Activated CD4-positive, alpha-beta memory T cell treated with anti-CD3 and anti-CD28 coated beads, Interleukin-2, amount 10 ng/mL, durations not matched to agents 7 days and 5 days (primary cell): ENCODE measurements at places on chromosomes 5 and 9. TPM values are rescaled to one million over a fixed set of nuclear protein-coding genes. Genes with fewer than 3 reads are reported as not detected.

ZNF883 gene
- not detected for total RNA-seq

GRAMD2B gene
- total RNA-seq, result 4.6 TPM

DNA sequence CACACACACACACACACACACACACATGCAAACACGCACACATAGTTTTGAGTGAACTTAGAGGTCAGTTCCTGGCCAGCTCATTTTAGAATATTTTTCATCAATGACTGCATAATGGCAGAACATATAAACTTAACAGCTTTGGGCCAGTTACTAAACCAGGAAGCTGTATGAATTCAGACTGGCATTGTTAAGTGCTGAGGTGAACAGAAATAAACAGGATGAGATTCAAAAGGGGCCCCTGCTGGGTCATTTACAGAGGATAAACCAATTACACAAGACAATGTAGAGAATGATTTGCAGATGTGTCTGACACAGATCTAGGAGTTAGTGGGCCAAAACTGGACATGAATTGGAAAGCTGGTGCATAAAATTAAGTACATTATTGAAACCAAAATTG, 44.6 kb downstream of the MARCHF11 start:
- H3K27ac ChIP-seq, result no peak overlapping the region
- DNase-seq, result no peak
- no peaks in the 10 kb centered on the region for H3K4me1 ChIP-seq
- H3K4me3 ChIP-seq, result no peak overlapping the region
- H3K27me3 ChIP-seq, result no peaks in the 10 kb centered on the region

- H3K27me3 ChIP-seq, result peaks cover 3% of the 10 kb centered on the region
- no peaks in the 10 kb centered on the region for H3K36me3 ChIP-seq
- no peak for DNase-seq
Measured at GRCh38 chr5:16712178-16712577, 95.4 kb upstream of the RETREG1 start.

DNA sequence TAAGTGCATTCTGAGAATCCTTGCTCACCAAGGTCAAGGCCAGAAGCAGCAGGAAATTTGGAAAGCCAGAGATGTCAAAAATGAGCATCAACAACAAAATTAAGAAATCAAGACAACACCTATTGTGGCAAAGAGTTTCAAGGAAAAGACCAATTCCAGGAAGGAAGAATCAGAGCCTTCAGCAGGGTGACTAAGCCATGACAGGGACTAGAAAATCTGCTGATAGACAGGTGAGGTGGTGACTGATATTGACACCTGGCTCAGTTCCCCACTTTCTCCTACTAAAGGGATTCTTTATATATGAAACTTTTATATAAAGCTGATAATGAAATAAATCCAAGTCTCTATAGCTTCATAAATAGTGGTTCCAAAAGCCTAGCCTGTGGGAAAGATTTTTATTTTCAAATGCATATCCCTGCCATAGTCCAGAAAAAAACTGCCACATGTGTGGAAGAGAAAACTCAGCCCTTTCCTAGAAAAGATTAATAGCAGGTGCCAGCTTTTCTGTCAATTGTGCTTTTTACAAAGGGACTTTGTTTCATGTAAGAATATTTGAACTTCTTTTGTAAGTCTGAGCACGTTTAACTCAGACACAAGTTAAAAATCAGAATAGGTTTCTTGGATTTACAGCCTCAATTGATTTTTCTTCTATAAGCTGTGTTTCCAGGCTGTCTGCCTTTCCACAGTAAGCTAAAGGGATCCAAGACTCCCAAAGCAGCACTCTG, 81.1 kb upstream of the GRAMD2B start:
- DNase-seq, result no peak
- no peaks in the 10 kb centered on the region for H3K4me1 ChIP-seq
- no peaks in the 10 kb centered on the region for H3K36me3 ChIP-seq
- no peak overlapping the region for H3K4me3 ChIP-seq
- peaks cover 27% of the 10 kb centered on the region for H3K27me3 ChIP-seq
- H3K27ac ChIP-seq, result no peak overlapping the region

DNA sequence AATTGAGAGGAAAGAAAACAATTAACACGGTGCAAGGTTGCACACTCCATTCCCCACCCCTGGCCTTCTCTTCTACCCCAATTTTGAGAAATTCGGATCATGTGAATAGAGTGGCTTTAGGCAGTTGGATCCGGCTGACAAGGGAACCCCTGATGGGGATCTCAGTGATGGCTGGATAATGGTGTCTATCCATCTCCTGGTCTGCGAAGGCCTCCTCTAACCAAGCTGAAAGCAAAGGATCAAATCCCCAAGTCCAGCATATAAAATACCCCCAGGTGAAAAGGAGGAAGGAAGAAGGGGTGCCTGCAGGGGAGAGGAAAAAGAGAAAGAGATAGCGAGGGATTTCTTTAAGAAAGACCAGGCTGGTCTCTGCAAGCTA, 16.0 kb downstream of the NR2F1 start:
- no peak overlapping the region for H3K4me3 ChIP-seq
- peaks cover 44% of the 10 kb centered on the region for H3K27me3 ChIP-seq
- peaks cover 7% of the 10 kb centered on the region for H3K4me1 ChIP-seq

DNA sequence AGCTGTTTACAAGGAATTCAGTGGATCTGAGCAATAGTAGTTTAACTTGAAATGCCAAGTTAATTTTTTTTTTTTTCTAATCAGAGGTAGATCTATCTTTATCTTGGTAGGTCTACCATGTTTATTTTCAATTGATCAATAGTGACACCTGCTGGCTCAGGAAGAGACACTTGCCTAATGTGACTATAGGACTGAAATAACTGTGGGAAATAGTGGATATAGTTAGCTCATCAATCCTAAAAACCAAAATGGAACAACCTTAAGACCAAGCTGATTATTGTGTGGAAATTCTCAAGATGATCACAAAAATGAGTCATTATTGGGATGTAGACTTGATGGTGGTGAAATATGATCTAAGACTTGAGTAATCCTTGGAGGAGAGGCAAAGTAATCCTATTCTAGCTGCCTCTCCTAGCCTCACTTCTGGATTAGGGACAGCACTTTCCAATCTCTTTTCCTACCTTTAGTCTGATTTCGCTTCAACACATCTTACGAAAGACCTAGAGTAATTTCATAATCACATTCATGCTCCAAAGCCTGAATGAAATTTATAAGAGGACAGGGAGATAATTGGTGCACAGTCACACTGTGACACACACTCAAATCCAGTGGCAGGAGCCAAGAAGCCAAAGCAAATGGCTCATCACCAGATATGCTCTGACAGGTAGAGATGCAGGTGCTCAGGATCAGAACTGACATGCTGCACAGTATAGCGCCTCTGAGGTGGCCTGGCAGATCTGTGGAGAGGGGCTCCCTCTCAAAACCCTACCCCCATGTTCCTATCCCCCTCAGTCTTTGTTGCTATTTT, 156.3 kb downstream of the HMHB1 start:
- no peak overlapping the region for H3K4me3 ChIP-seq
- H3K36me3 ChIP-seq, result no peaks in the 10 kb centered on the region
- no peaks in the 10 kb centered on the region for H3K4me1 ChIP-seq
- H3K27ac ChIP-seq, result no peak overlapping the region

PDE8B gene
- total RNA-seq, result 0.05 TPM

LCN1 gene
- not detected for total RNA-seq

PLK2 gene
- total RNA-seq, result 4.2 TPM

DNAI1 gene
- total RNA-seq, result not detected

GRCh38 chr5:146660376-146660960, 144.5 kb upstream of the GPR151 start:
- no peaks in the 10 kb centered on the region for H3K4me1 ChIP-seq
- no peaks in the 10 kb centered on the region for H3K27me3 ChIP-seq
- DNase-seq, result no peak
- H3K27ac ChIP-seq, result no peak overlapping the region
- no peaks in the 10 kb centered on the region for H3K36me3 ChIP-seq
- H3K4me3 ChIP-seq, result no peak overlapping the region

MLANA gene
- not detected for total RNA-seq

DNA sequence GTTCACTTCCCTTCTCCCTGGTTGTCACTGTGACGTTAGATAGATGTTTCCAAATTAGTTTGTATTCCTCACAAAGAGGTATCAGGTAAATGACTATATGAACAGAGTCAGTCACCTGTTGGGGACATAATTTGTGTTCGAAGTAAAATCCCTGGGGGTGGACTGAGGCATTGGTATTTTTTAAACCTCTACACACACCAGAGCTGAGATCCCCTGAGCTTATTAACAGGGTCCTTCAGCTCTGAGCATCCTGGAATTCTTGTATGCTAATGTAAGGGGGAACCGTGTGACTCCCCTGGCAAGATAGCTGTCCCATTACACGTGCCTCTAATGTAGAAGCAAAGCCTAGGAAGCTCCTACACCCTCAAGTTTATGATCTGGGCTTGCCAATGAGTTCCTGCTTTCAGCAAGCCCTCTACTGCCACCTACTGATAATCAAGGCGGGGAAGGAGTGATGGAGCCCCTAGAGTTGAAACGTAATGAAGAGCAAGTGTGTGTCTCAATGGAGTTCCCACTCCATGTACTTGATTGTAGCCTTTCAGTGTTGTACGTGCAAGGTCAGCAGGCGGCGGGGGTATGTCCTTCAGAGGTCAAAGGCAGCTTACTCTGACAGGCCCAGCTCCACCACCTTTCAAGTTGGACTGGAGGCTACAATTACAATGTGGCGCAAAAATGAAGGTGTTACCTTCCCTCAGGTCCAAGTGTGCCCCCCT, 14.4 kb downstream of the PRKACG start:
- H3K4me1 ChIP-seq, result peaks cover 33% of the 10 kb centered on the region
- H3K27ac ChIP-seq, result no peak overlapping the region
- peaks cover 6% of the 10 kb centered on the region for H3K27me3 ChIP-seq

GRCh38 chr5:158699298-158699880, 400.3 kb downstream of the EBF1 start:
- no peak overlapping the region for H3K4me3 ChIP-seq
- no peaks in the 10 kb centered on the region for H3K36me3 ChIP-seq
- H3K4me1 ChIP-seq, result no peaks in the 10 kb centered on the region
- peaks cover 4% of the 10 kb centered on the region for H3K27me3 ChIP-seq

DNA sequence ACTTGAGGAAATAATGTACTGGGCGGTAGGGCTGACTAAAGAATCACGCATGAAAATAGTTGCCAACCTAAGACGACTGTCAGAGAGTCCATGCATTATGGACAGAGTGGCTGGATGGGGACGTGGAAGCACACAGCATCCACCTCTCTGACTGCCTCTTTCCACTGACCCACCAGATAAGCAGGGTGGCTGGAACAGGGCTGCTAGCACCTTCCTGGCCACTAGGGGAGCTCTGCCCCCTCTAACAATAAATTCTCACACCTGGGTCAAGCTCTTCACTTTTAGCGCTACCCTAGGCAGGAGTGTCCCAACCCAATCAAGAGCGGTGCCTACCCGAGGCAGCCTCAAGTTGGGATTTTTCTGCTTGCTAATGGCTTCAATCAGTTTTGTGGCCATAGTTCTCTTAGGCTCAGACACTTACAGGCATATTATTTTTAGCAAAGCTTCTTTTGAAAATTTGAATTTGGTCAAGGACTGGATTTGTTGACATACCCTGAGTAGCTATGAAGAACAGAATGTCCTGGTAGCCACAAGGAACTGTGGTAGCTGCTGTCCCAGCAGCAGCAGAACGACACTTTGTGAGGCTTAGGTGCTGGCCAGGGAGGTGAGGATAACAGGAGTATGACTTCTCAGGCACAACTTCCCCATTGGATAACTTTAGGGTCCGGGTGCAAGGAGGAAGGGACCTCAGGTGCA, 6.9 kb upstream of the TPM2 start:
- peaks cover 4% of the 10 kb centered on the region for H3K4me1 ChIP-seq
- no peak overlapping the region for H3K27ac ChIP-seq
- H3K4me3 ChIP-seq, result no peak overlapping the region
- H3K27me3 ChIP-seq, result no peaks in the 10 kb centered on the region

SLC6A7 gene
- not detected for total RNA-seq

GRCh38 chr5:127649018-127649439, at the start of gene CTXN3:
Gene CTXN3 (plus strand): TSS chr5:127649082. CDS start chr5:127657522, 8,440 bp downstream.
- peaks cover 7% of the 10 kb centered on the region for H3K27me3 ChIP-seq
- no peaks in the 10 kb centered on the region for H3K4me1 ChIP-seq
- no peak for DNase-seq
- H3K4me3 ChIP-seq, result no peak within 1 kb of the TSS
- H3K27ac ChIP-seq, result no peak within 1 kb of the TSS

PAIP1 gene
- 38.8 TPM for total RNA-seq

S1PR3 gene
- not detected for total RNA-seq

- H3K27ac ChIP-seq, result no peak overlapping the region
- DNase-seq, result no peak
- H3K4me1 ChIP-seq, result no peaks in the 10 kb centered on the region
Measured at GRCh38 chr5:2901511-2901910, 150.0 kb upstream of the IRX2 start.

TEX48 gene
- total RNA-seq, result 1.5 TPM

IFNA13 gene
- not detected for total RNA-seq

DNA sequence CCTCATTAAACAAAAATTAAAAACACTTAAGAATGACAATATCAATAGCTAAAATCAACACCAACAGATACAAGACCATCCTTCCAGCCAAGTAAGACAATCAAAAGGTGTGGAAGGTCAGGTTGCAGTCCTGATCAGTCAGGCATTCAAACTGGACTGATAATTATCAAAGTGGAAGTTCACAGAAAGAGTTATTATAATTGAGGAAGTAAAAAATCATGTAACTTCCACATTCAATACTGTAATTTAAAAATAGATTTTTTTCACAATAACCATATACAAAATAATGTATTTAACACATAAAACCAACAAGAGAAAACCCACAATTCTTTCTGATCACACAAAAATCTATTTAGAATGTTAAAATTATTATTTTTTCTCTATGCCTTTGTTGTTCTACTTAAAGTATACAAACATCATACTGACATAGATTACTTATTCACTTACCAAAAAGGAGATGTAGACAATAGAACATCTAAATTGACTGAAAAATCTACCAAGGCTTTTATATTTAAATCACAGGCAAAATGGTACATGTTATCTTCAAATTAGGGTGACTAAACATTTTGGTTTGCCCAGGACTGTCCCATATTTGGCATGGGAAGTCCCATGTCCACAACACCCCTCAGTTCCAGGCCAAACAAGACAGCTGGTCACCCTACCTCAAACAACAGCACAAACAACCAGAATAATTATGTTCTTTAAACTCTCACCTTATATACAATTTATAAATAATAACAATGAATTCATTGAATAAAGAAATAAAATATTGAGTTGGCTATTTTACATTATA, 142.5 kb upstream of the SLC24A2 start:
- H3K4me3 ChIP-seq, result no peak overlapping the region
- no peak overlapping the region for H3K27ac ChIP-seq
- H3K4me1 ChIP-seq, result peaks cover 31% of the 10 kb centered on the region
- H3K36me3 ChIP-seq, result no peaks in the 10 kb centered on the region

HCN1 gene
- total RNA-seq, result not detected

DNA sequence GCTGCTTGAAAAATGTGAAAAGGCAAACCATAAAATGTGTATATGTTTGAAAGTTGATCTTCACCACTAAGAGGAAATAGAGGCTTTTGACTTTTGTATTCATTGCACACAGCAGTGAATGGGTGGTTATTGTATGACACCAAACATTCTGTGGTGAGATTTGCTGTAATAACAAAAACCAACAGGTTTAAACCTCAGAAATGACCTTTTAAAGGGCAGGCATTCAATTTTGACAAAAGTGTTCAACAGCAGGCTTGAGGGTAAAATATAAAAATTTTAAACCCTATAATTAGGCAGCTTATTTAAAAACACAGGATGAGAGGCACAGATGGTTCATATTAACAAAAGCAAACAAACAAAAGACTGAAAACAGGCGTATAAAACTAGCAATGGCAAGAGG, 128.1 kb upstream of the NUDT12 start:
- H3K4me1 ChIP-seq, result no peaks in the 10 kb centered on the region
- H3K4me3 ChIP-seq, result no peak overlapping the region
- H3K36me3 ChIP-seq, result no peaks in the 10 kb centered on the region
- no peak for DNase-seq

GRCh38 chr5:58240322-58240721, 219.6 kb downstream of the PLK2 start:
- DNase-seq, result no peak
- no peaks in the 10 kb centered on the region for H3K4me1 ChIP-seq
- H3K36me3 ChIP-seq, result no peaks in the 10 kb centered on the region
- no peak overlapping the region for H3K27ac ChIP-seq
- H3K4me3 ChIP-seq, result no peak overlapping the region
- no peaks in the 10 kb centered on the region for H3K27me3 ChIP-seq

SLC4A9 gene
- total RNA-seq, result 0.43 TPM
